ENCODE measurements at places on chromosomes 3 and 15.

DNA sequence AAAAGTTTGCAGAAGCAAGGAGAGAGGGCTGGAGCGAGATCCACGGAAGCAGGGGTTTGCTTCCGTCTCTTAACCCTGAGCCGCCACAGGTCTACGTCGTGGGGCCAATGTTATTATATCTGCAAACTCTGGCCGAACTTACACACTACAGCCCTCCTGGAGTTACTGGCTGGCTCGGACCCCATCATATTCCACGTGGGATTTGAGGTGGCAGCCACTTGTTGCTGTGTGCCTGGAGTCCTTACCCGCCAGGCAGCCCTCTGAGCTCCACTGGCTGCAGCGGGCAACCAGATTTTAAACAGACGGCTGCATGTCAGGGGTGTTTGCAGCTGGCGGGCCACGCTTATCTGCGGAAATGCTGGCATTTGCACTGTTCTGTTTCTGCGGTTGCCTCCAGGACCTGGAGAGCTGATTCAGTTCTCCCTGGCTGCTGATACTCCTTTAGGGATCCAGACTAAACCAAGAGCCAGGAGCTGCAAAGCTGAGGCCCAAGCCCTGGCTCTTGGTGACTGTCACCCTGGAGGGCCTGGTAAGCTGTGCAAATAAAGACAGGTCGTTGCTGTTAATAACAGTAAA lies 34.7 kb downstream of the TM2D3 start:
- no peak for DNase-seq

DNA sequence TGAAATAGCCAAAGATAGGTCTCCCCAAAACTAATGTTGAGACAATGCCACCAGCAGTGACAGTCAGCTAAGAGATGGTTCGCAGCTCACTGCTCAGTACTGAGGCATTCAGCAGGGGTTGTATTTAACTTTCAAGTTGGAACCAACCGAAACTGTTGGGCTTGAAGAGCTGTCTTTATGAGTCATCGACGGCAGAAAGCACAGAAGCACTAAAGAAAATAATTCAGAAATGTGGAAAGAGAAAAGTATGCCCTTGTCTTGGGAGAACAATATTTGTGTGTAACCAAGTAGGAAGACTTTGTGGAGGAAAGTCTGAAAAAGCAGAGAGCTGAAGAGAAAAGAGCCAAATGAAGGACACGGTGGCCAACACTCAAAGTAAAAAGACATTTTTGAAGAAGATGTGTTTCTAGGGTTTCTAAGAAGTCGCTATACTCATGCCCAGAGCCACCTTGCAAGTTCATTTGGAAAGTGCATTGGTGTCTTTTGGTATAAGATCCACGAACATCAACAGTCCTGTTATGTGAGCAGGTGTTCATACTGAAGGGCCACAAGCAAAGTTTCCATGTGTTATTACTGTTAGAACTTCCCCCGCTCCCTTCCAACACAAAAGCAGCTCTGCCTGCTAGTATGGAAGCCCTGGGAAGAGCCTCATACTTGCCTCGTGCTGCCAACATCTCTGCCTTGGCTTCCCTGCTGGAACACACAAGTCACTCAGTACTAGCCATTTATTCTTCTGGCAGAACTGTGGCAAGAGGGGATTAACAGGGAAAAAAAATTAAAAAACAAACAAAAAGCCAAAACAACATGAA lies 4.1 kb upstream of the RARB start:
- DNase-seq = no peak

- DNase-seq = no peak
These were observed 497.2 kb downstream of the GABRG3 start for GRCh38 chr15:27468151-27468591.

GRCh38 chr3:146895026-146895749 lies 290.0 kb upstream of the PLSCR5 start:
- no peak for DNase-seq

DNA sequence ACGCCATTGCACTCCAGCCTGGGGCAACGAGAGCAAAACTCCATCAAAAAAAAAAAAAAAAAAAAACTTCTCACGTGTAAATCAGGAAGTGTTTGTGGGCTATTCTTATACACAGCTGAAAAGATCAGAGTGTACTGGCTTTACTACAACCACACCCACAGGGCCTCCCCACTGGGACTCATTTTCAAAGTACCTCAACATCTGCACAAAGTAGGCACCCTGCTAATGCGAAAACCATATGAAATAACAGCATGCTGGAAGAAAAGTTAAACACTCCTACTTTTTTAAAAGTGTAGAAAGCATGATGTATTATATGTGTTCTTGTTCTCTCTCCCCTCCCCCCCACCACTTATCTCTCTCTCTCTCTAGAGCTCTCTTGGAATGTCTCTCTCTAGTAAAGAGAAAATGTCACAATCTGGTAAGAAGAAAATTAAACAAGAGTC lies 11.1 kb downstream of the UACA start:
- no peak for DNase-seq

DNA sequence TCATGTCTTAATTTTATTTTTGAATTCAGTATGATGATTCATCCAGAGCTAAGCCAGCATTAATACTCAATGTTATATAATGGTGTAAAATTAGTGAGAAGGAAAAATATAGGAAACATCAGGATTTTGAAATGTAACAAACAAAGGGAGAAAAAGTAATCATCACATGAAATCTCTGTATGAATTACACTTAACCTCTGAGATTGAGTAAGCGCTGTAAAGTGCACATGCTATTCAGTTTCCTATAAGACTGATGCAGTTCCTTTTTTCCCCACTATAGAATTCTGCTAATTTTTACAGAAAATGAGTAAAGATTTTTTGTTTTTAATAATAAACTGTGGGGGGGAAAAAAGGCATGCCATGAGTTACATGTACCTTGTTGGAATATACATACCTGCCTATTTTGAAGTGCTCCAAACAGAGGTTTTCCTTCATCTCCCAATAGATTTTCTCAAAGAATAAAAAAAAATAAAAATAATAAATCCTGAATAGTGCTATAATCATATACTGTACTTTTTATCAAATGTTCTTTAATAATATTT lies 64.0 kb upstream of the TTBK2 start:
- DNase-seq = no peak

DNA sequence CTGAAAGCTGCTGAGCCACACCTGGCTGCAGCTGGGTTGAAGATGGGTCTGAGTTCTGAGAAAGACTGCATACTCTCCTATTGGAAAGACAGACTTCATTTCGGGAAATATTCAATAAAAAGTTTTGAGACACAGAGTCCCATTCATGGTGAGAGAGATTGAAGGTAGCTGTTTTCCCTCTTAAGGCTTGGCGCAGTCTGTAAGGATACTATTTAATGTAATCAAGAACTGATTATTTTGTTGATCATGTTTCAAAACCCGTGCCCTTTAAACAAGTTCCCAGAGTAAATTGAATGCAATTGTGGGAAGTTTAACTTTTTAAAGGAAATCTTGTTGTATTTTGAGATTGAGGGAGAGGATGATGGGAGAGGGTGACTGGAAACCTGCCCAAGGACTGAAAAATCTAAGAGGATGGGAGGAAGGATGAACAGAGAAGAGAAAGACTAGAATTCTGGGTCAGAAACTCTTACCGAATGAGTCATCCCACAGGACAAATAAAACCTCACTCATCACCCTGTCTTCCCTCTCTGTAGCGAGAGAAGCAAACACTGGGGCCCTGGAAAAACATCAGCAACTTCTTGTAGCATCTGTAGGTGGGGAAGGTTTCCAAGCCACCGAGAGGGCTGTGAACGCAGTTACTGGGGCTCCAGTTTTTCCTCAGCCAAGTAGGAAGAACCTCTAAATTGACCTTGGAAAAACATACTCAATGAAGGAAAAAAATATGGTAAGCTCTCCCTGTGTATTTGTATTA lies 193.2 kb upstream of the TPRG1 start:
- DNase-seq = no peak

DNA sequence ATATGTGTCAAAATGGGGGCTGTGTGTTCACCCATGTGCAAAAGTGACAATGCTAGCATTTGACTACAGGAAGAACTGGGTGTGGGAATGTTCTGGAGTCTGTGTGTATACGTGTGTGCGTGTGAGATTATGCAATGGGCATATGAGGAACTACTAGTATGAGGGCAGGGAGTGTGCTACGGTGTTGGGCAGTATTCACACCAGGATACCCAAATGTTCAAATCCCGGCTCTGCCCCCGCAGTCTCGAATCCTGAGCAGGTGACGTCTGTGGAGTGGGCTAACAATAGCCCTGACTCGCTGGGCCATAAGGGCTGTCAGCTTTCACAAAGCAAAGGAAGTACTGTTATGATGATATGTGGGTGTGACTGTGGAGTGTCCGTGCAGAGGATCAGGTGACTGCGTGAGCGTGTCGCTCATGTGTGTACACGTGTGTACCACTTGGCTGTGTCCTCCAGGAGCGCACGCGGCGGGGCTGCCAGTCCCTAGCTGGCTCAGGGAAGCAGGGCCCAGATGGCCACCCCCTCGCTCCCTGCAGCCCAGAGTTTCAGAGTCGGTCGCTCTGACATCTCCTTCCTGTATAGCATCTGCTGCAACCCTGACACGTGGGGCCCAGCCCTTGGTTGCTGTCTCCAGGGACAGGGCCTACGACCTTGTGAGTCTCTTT lies 27.2 kb downstream of the IQSEC1 start:
- no peak for DNase-seq

DNA sequence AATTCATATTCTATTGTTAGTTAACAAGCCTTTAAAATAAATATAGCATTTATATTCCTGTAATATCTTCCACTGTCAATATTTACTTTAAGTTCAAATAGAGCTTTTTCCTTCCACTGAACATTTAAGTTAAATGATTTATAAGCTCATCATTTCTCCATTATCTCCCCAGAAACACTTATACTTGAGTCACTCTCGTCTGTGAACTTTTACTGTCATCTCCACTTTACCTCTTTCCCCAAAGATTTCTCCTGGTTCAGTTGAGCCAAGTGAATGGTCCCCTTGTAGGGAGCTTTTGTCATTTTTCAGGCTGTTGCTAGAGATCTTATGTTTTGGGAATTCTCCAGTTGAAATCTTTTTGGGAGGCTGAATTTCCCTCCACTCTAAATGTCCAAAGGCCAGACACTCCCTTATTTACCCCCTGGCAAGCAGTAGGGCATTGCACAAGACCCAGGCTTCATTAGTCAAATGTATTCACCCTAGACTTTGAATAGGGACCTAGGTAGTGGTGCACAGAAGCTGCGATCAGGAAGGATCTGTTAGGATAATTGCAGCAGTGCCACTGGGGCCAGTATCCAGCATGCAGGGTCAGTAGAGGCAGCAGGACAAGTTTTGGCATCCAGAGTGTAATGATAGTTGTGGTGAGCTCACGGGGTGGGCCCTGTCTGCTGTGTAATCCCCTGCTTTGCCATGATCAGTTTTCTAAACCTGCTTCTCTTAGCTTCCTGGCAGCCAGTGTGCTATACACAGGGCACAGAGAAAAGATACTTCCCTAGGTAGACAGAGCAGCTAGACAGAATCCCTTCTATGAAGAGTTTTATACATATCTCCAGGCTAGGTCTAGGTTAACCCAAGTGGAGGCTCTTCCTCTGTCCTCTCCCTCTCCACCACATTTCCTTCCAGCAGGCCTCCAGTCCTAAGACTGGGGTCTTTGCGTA lies 356.5 kb upstream of the SLCO3A1 start:
- no peak for DNase-seq

DNA sequence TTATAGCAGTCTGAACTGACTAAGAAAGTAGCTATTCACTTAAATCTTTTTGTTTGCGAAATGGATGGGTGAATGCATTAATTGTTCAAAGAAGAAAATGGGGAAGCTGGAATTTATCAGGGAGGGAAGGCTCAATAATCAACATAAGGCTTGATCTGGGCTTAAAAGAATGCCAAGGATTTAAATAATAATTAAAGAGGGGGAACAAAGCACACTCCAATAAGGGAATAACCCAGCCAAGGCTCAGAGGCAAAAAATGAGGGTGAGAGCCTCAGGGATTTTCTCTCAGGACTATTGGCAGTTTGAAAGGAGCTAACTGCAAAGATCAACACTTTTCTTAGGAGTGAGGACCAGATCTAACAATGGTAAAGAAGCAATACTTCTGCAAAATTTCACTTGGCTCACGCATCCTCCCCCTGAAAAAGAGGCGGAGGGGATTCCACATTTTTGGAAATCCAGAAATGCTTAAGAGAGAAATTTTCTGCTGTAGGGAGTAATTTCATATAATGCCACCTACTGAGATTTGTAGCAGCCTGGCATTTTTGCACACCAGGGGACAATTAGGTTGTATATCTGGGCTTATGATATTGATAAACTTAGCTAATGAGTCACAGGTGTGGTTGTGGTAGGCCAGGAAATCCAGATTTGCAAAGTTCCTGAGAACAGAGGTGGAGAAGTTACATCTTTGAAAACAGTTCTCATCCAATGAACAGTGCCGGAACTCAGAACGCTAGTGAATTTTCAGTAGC lies 405.1 kb downstream of the TUSC7 start:
- DNase-seq = no peak

GRCh38 chr3:65347166-65347565 lies 659.4 kb upstream of the ADAMTS9 start:
- DNase-seq = no peak

DNA sequence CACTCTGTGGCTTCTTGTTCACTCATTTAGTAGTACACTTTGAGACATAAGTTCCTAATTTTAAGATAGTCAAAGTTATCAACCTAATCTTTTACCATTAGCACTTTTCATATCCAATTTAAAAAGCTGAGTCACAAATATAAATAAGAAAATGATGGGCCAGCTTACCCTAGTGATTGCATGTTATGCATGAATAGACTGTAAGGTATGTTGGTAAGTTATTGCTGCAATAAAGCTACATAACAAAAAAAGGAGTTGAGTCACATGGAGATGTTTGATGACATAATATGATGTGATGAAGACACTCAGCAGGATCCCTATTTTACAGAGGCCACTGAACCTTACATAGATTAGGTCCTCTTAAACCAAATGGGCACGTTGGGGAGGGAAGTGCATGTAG lies 161.3 kb downstream of the OCA2 start:
- no peak for DNase-seq

DNA sequence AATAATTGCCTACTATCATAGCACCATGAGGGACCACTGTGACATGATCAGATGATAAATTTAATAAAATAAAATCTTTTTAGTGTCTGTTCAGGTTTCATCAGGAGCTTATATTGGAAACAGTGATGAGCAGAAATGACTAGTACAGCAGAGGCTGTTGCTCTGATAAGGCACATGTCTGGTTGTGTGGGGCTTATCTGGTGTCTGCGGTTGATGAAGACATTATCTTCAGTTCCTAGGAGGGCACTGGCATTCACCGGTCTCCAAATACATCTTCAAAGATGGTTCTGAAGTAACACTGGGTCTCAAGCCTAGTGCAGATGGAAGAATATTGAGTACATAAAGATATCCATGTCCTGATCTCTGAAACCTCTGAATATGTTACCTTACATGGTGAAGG lies 125.3 kb downstream of the SUCNR1 start:
- no peak for DNase-seq

GRCh38 chr3:47456984-47457383 lies 18.8 kb downstream of the SCAP start:
- DNase-seq = no peak

Data from stimulated activated CD4-positive, alpha-beta T cell treated with anti-CD3 and anti-CD28 coated beads, Interleukin-12 subunit alpha, Interleukin-12 subunit beta, amount 100 ng/mL, for 48 hours (primary cell).